Hematopoietic multipotent progenitor cell treated with erythropoietin and hydrocortisone succinate and interleukin-3 and kit ligand, for 4 days (in vitro differentiated cells): ENCODE measurements at places on chromosomes 3 and 15.

GRCh38 chr3:195451373-195452015, 8.7 kb upstream of the ACAP2 start:
- no peak for DNase-seq

DNA sequence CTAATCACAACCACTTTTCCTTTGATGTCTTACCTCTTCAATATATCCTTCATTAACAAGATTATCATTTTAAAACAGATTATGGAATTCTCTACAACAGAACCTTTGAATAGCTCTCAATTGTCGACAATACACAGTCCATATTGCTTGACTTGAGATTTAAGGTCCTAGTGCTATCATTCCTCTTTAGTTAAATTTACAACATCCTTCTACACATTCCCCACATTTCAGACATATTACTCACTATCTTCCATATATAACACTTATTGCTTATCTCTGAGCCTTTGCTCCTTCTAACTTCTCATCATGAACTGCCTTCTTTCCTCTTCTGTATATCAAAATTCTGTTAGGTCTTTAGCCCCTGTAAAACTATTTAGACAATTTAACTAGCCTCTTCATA, 247.0 kb downstream of the STXBP5L start:
- no peak for DNase-seq

- DNase-seq, result no peak
Measured at GRCh38 chr15:94331731-94332130, 100.4 kb downstream of the MCTP2 start.

DNA sequence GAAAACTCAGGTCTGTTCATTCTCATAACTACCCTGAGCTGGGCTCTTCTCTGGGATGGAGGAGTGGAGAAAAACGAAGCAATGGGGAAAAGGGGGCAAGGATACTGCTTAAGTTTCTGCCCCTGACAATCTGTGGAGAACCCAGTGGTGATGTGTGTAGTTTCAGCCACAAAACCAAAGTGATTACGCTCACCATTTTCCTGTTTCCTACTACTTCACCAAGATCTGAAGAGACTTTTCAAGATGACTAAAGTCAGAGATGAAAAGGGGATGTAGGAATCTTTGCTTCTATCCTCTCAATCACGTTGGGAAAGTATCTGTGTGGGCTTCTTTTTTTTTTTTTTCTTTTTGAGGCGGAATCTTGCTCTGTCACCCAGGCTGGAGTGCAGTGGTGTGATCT, 8.3 kb upstream of the UBE2E1 start:
- no peak for DNase-seq

GRCh38 chr15:98444138-98444537, 204.2 kb upstream of the IGF1R start:
- DNase-seq, result no peak

GRCh38 chr15:47945872-47946650, 174.7 kb upstream of the SLC24A5 start:
- DNase-seq, result no peak

GRCh38 chr3:64932666-64933342, 245.0 kb upstream of the ADAMTS9 start:
- DNase-seq, result no peak

GRCh38 chr3:124486324-124486723, 243.9 kb upstream of the UMPS start:
- DNase-seq, result no peak

GRCh38 chr3:60582288-60582687, 669.0 kb downstream of the FHIT start:
- DNase-seq, result peak; percentile 36

GRCh38 chr3:110562621-110563020, 509.0 kb upstream of the NECTIN3 start:
- no peak for DNase-seq
